Panc1 (cell line): ENCODE measurements at places on chromosomes 12 and 14. TPM values are rescaled to one million over a fixed set of nuclear protein-coding genes. Genes with fewer than 3 reads are reported as not detected.

The TMEM229B gene
- 1.6 TPM for total RNA-seq

The GYS2 gene
- not detected for total RNA-seq

The HSPA2 gene
- total RNA-seq: 7.7 TPM

The STYK1 gene
- total RNA-seq: 0.85 TPM

The KRT83 gene
- 0.28 TPM for total RNA-seq

The HOXC10 gene
- 154 TPM for total RNA-seq

The HOXC9 gene
- 37.2 TPM for total RNA-seq

The TRMT61A gene
- total RNA-seq: 22.9 TPM

The GALNT16 gene
- 0.72 TPM for total RNA-seq

The AJUBA gene
- total RNA-seq: 50.2 TPM

The CKAP4 gene
- total RNA-seq: 95.9 TPM

The TBC1D30 gene
- total RNA-seq: 8.9 TPM

The PGAM5 gene
- 116 TPM for total RNA-seq

The PKP2 gene
- 2.2 TPM for total RNA-seq

The CCDC38 gene
- not detected for total RNA-seq

The CFL2 gene
- 79.7 TPM for total RNA-seq

The SOAT2 gene
- not detected for total RNA-seq

DNA sequence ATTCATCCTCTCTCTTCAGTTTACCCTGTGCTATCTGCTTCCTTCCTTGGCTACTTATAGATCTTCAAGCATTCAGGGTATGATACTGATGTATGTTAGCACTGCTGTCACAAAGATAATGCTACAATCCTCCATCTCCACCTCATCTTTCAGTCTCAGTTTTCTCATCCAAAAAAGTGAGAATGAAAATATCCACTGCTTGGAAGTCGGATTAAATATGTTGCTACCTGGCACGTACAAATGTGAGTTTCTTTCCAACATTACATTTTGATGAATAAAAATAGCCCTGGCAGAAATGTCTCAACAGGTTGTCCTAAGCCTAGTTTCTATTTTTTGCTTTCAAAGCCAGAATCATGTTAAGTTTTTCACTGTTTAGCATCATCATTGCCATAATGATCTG lies 149.9 kb downstream of the PTPN11 start:
- no peak for DNase-seq

GRCh38 chr14:73376585-73376984 lies 81.8 kb downstream of the NUMB start:
- no peak for DNase-seq

- no peak for DNase-seq
Measured at GRCh38 chr12:1593174-1594005, 991 bp downstream of the FBXL14 start.

DNA sequence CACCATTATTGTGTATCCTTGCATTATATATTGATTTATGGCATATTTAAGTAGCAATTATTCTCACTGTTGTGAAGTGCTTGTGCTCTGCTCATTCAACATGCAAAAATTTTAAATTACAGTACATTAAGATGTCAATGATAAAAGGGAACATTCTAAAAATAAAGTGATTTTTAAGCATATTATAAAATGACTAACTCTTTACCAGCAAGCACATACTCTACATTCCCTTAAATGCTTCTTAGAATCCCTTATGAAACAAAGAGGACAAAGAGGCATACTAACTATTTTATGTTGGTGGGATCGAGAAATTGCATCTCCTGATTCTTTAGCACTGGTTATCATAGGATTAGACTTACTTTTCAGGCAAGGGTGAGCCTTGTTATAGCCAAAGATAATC lies 46.6 kb upstream of the ZDHHC17 start:
- no peak for DNase-seq

GRCh38 chr12:65209655-65210043 lies 40.3 kb downstream of the LEMD3 start:
- no peak for DNase-seq

DNA sequence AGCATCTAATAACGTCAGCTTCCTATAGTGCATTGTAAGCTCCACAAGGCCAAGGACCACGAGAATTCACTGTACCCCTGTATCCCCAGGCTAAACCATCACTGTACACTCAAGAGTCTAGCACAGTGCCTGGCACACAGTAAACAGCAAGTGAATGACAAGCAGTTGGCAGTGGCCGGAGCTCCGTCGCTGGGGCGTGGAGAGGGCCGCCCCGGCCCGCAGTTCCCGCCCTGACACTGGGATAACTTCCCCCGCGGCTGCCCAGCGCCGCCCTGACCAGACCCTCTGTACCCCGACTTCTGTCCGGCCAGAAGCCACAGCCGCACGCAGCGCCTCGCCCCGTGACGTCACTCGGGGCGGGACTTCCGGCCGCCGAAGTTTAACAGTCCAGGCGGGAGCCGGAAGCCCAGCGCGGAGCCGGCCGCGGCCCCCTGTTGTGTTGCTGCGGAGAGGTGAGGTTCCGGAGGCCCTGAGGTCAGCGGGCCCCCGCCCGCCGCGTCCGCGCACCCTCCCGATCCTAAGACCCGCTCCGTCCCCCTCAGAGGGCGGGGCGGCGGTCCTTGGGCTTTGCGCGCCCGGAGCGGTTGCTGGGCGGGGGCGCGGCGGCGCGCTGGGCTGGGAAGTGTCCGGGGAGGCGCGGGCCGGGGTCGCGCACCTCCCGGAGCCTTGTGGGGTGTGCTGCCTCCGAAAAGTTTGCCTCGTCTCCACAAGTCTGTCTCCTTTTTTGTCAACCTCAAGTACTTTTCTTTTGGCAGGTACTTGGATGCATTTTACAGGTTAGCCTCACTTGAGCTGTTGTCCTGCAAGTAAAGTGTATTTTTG lies at the start of gene NEDD1:
NEDD1 (plus strand) TSS at position 409 of the 822 bp plus-strand sequence. CDS start 2,503 bp downstream, outside the sequence.
- DNase-seq: peak; percentile 15

DNA sequence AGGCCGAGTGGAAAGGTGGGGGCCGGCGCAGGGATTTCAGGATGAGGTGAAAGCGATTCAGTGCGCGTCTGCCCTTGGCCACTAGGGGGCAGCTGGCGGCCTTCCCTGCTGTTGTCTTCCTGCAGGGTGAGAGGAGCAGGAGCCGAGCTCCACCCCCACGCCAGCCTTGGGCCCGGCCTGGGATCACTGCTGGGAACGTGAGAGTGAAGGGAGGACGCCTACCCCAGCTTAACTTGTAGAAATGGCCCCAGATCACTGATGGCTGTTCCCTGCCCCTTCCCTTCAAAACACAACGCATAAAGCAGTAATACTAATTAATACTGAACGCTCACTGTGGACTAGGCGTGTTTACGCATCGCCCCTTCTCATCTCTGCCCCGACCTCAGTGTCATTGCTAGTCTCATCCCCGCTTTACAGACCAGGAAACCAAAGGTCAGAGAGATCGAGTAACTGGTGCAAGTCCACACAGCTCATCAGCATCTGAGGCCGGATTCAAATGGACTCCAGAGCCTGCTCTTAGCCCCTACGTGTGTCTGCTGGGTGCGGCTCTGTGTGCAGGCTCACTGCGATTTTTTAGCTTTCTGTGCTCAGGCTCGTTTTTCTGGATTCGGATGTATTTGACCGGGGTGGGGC lies 24.3 kb downstream of the MVK start:
- DNase-seq: peak; percentile 39

- DNase-seq: no peak
Measured at GRCh38 chr12:98085046-98085755, 430.2 kb upstream of the TMPO start.

DNA sequence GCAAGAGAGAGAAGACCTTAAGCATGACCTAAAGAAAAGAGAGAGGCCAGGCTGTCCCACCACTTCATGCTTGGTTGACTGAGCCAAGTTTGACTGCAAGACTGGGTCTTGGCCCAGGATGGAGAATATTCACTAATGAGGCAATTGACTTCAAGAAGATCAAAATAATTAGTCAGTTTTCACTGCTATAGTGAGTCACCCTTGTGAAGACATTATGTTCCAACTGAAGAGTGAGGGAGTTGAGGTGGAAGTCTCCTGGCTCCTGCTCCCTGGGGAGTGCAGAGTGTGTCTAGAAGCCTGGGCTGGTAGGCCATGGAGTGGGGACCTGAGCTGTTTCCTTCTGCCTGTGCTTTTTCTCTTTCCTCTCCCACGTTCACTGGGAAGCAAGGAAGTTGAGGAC lies 117.6 kb downstream of the CACNA1C start:
- no peak for DNase-seq

GRCh38 chr14:27917896-27918295 lies 848.7 kb upstream of the FOXG1 start:
- DNase-seq: no peak

- DNase-seq: no peak
Measured at GRCh38 chr12:19855851-19856250, 416.6 kb downstream of the AEBP2 start.

GRCh38 chr14:59376686-59377085 lies 88.5 kb downstream of the GPR135 start:
- no peak for DNase-seq

GRCh38 chr14:26128931-26129671 lies 468.7 kb downstream of the NOVA1 start:
- no peak for DNase-seq

DNA sequence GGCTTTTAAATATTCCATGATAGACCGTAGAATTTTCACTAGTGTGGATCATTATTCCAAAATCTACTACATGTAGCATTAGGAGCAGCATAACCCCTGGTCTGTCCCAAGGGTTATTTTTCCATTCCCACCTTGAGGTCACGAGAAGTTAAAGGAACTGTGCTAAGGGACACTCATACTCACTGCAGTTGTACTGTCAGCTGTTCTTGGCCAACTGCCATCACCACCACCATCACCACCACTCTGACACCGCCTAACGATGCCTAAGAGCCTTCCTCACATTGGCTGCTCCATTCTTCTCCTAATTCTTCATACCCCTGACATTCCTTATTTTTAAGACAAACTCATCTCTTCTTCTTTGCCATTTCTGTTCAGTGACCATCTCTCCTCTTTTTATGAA lies 13.4 kb upstream of the PTGDR start:
- no peak for DNase-seq

GRCh38 chr14:32137892-32138291 lies 60.8 kb downstream of the ARHGAP5 start:
- DNase-seq: no peak

- DNase-seq: no peak
Measured at GRCh38 chr12:6044082-6044481, 80.4 kb downstream of the VWF start.

- no peak for DNase-seq
Measured at GRCh38 chr12:107360482-107360881, 267.1 kb upstream of the CRY1 start.

GRCh38 chr14:42112108-42112507 lies 505.4 kb downstream of the LRFN5 start:
- no peak for DNase-seq

GRCh38 chr12:67909681-67910080 lies 79.6 kb upstream of the IFNG-AS1 start:
- no peak for DNase-seq

GRCh38 chr14:68359837-68360552 lies 432.9 kb downstream of the ZFP36L1 start:
- DNase-seq: no peak

- no peak for DNase-seq
Measured at GRCh38 chr14:73241481-73242165, 4.3 kb downstream of the PAPLN start.

DNA sequence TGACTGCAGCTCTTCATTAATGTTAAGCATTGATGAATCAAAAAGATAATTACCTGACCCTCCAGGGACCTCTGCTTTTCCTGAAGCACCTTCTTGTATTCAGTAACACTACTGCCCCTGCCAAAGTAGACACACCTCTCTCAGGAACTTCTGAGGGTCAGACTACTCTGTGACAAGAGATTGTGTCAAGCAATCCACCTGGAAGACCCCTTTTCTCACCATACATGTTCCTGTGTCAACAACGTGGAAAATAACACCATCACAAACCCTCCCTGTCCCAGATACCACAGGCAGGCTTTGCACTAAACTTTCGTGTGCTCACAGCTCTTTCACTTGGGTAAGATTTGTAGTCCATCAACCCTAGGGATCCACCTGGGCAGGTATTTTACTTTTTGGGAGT lies 13.2 kb downstream of the KRT76 start:
- no peak for DNase-seq

- DNase-seq: no peak
Measured at GRCh38 chr12:3604748-3605586, 114.0 kb downstream of the PRMT8 start.

DNA sequence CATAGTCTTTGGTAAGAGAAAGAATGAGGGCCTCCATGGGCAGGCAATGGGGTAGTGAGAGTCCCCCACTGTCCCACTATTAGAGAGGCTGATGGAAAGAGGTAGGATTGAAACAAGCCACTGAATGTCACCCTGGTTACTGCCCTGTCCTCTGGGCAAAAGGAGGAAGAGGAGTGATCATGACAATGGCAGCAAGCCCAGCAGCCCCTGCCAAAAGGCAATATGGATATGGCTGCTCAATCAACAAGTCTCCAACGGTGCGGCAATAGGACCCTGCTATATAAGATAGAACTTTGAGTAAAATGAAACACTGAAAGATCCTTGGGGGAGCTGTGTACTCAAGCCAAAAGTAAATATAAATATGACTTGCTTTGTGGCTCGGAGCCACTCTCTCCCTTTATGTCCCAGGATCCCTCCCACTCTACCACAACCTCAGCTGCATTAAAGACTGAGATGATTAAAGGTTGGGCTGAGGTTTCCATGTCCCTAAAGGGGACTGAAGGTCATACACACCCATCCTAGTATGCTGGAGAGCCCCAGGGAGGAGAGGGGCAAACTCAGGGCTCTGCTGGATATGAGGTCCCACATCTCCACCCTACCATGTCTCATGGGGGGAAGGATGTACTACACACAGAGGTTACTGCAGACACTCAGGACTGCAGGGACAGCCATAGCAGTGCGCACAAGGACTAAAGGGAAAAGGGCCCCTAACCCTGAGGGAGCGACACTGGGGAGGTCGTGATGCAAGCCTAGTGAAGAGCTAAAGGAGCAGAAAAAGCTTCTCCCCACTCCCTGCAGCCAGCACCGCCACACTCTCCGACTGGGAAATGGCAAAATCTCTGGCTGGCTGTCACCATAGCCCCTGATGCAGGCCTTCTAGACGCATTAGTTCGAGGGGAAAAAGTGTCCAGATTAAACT lies 5.9 kb downstream of the POMT2 start:
- DNase-seq: no peak

GRCh38 chr12:107042801-107043200 lies 50.5 kb downstream of the CRY1 start:
- no peak for DNase-seq

DNA sequence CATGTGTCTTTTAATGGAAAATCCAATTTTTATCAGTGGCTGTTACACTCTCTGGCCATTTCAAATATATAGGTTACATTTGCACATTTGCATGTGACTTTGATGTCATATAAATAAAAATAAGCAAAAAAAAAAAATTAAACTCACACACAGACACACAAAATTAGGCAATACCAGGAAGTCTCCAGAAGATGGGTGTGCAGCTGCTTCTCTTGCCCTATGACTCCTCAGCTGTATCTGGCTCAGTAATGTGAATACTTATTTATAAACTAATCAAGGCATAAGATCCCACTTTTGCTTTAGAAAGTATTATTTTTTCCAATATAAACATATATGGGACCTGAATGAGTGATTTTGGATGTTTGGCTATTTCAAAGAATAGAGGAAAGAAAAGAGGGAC lies 461.1 kb downstream of the LRIG3 start:
- DNase-seq: no peak

DNA sequence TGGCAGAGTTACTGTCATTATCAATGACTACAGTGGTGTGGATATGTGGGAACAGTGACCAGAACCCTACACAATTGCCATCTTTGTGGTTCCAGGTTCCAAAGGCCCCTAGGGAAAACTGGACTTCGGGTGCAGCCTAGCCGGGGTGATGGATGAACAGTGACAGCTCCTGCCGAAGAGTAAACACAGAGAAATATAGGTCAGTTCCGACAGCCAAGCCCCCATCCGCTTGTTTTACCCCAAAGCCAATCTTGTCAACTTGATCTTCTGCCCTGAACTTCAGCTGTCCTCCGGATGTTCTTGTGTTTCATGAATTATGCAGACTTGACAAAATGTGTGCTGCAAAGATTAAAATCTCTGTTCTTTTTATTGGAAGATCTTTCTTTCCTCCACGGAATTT lies 200.4 kb upstream of the SRRM4 start:
- no peak for DNase-seq
